ENCODE measurements at places on chromosomes 12 and 14. TPM values are rescaled to one million over a fixed set of nuclear protein-coding genes. Genes with fewer than 3 reads are reported as not detected.

- peak; percentile 67 for DNase-seq
These were observed 4.1 kb upstream of the SLC7A7 start for GRCh38 chr14:22819151-22819988.

DNA sequence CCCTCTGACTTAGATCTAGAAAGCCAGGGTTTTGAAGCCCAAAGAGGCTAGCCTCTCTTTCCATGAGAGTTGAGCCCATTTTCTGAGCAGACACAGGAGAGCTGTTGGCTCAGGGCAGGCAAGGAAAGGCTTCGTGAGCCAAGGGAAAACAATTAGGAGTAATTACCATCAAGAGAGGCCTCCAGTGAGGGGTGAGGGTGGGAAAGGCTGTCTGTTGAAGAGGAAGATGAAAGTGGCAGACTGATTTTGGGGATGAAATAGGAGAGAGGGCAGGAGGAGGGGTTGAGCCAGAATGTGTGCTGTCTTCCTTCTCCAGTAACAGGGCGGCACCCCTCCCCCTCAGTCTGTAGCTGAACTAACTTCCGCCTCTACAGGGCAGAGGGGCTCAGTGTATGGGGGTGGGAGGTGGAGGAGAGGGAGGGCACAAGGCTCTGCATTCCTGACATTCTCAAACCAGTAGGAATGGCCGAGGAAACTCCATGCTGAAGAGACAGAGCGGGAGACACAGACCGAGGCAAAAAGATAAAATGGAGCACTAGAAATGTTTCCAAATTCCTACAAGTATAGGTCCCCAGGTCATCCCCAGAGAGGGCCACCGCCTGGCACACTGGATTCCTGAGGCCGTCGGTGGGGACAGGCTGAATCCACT is 33.1 kb upstream of the COL2A1 start:
- no peak for DNase-seq

B3GNT4 gene
- 1.0 TPM for total RNA-seq

DNA sequence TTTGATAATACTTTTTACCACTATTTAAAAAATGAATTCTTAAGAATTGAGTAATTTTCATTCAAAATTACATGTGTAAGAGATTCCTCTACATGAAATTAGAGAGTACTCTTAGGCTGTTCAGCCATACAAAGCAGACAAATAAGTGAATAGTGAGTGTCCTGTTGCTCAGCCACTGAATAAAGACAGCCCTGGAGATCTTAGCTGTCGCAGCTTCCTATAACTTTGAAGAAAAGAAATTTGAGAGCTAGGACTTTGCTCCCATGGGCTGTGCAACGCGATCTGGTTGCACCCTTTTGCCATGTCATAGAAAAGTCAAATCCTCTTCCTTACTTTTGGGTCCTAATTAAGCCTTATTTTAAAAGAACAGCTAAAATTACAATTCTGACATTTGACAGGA is 40.9 kb upstream of the LRIG3 start:
- DNase-seq, result no peak

DNA sequence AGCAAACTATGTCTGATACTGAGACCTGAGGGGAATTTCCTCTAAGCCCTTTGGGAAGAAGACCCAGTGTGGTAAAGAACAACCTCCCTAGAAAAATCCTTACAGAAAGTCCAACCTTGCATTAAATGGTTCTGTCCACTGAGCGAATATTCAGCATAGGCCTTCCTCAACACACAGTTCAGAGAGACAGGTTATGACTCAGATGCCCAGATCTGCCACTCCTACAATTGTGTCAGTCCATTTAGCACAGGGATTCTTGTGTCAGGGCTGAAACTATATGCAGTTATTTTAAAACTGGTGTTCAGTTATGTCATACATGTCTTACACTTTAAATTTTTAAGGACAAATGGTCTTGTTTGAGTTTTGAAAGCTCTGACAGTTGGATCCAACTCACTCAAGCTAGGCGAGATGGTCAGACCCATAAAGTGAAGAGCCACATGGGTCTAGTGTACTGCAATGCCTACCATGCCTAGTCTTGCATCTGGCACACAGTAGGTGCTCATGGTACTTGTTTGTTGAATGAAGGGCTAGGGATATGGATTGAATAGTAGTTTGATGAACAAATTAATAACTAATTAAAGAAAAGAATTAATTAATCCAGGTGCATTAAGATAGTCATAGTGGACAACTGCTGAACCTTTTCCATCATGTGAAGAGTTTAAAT is 207.5 kb upstream of the PWP1 start:
- no peak for DNase-seq

GRCh38 chr12:31732926-31733548 is 4.2 kb upstream of the AMN1 start:
- DNase-seq, result peak; percentile 75

DNA sequence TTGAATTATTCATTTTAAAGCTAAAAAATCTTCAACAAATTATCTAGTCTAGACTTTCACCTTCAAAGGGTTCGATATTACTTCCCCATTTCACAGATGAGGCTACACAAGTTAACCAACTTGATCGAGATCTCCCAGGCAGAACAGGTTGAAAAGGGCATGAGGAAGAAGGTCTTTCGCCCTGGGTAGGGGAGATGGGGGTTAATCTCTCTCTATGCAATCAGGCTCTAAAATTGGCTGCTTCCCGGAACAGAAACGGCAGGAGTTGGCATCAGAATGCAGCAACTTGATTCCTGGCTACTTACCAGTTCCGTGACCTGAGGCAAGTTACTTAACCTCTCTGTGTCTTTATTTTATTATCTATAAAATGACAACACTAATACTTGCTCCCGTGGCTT is 2.4 kb upstream of the CISTR start:
- no peak for DNase-seq

DCN gene
- total RNA-seq, result not detected

GRCh38 chr14:35474323-35474722 is 59.6 kb upstream of the INSM2 start:
- no peak for DNase-seq

DNA sequence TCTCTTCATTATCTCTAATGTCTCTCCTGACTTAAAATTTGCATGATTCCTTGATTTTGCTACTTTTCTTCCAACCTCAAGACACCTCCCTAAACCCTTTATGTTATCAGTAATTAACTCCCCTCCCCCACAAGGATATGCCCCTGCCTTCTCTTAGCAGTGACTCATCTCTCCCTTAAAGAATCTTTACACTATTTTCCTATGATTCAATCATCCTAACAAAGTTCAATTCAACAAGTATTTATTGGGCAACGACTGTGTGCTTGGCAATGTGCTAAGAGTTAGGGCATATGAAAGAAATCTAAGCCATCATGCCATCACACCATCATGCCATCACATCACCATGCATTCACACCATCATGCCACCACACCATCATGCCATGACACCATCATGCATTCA is 80.1 kb downstream of the ANO2 start:
- no peak for DNase-seq

DNA sequence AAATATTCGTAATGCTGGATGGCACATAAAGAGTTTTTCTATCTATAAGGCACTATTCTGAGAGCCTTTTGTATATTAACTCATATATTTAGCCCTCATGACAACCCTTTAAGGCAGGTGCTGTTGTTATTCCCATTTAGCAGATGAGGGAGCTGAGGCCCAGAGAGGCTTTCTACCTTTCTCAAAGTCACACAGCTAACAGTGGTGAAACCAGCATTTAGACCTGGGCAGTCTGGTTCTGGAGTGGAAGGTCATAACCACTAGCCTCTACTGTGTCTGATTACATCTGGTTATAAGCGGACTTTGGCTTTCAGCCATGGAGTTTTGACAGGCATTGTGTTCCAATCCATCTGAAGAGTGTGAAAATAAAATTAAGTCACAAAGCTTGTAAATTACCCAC is 41.2 kb upstream of the HDAC7 start:
- DNase-seq, result no peak

All from activated CD4-positive, alpha-beta T cell treated with anti-CD3 and anti-CD28 coated beads, Interleukin-2, amount 10 ng/mL, durations not matched to agents 24 days and 14 days (primary cell).